ENCODE measurements at places on chromosomes 3 and 15.

DNA sequence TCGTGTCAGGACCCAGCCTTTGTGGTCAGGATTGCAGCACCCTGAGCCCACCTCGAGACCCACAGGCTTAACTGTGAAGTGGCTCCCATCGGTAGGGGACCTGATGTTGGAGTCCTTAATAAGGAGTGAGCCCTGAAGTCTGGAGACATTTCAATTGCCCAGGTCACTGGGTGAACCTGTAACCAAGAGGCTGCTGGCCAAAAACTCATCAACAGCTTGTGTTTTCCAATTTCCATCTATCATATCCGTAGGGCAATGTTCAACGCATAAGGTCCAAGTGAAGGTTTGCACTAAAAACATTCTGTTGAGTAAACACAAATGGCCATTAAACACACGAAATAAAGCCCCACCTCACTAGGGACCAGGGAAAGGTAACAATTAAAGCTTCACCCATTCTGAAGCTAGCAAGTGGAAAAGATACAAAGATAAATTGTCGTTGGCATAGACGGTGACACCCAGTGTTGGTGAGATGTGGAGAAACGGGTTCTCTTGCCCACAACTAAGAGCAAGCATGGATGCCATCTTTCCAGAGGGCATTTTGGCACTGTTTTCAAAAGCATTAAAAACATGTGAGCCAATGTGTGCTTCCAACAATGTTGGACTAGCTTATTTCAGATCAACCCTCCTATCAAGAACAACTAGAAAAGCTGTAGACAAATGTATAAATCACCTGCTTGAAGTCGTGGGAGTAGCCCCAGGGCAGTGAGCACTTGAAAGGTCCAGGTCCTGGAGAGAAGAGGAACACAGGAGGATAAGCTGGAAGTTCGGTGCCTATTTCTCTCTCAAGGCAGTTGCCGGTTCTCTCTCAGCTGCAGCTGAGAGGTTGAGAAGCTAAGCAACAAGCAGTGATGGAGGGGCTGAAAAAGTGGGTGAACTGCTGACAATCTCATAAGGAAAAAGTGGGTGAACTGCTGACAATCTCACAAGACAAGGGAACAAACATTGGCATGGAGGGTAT, 56.3 kb upstream of the PCSK6 start:
- no peak for DNase-seq

GRCh38 chr3:186180891-186181481, 72.1 kb upstream of the ETV5 start:
- no peak for DNase-seq

DNA sequence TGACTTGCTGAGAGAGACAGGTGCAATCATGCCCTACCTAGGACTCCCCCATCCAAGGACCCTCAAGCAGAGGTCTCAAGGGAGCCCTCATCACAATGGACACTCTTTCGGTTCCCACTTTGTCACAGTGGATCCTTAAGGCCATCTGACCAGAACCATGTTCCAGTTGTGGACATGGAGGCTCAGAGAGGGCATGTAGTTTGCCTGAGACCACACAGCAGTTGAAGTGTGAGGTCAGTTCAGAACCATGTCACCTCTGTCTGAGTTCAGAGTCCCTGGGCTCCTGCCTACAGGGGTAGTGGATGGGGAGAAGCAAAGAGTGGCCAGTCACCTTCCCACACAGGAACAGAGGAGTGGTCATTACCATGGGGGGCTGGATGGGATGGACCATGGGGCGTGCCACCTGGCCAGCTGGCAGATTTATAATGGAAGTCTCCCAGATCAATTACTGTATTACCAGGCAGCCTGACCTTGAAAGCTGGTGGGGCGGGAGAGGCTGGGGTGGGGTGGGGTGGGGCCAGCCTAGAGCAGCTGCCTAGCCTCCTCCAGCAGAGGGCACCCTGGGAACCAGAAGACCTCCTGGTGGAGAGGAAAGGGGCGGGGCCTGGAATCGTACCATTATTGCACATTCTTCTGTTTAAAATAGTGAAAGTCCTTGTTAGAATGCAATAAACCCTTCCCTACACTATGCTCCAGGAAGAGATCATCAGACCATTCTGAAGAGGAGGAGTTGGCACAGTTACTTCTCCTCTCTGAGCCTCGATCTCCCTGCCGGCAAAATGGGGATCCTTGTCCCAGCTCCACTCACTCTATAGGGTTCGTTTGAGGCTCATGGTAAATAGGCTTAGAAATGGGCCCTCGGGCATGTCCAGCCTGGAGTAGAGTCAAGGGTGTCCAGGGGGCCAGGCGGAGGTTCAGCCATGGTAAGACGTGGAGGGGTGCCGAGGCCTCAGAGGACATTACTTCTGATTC, 26.9 kb upstream of the LINGO1 start:
- DNase-seq, result no peak

DNA sequence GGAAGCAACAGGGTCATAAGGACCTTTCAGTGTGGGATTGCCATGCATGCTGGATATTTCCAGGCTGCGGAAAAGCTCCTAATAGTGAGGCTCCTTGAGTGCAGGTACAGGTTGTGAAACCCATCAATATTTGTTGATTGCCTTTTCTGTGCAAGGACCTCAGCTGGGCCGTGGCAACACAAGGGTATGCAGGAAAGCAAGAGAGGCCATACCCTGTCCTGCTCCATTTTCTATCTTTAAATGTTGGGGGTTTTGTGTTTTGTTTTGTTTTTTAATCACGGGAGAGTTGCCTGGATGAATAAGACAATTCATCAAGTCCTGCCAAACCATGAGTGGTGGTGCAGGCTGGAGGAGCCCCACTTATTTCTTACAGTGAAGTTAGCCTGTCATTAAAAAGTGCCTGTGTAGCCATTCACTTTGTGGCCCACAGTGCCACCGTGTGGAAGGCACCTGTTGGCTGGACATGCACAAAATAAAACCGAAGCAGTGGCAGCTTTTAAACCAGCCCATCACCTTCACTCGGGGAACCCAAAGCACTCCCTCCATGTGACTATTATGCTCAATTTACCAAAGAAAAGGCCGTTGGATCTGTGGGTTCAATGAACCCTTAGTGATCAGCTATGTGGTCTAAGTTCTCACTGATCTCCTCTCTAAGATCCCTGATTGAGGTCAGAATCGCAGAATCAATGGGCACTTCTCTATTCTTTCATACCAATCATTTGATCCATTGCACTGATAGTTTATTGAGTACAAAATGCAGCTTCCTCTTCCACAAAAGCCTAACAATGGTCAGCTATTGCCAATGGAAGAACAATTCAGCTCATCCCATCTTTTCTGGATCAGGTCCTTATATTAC, 42.2 kb downstream of the CLDN18 start:
- no peak for DNase-seq

DNA sequence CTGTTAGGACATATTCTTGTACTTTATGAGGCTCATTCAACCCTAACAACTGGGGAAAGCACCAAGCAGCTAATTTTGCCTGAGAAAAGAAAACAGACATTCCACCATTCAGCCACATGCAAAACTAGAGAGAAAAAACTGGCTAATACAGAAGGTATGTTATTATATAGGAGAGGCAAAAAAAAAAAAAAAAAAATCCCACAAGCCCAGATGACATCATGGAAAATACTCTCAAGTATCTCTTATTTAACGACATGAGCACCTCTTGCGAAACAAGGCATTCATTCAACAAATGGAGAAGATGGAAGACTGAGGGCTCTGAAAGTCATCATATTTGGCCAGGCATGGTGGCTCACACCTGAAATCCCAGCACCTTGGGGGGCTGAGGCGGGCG, 61.5 kb downstream of the PRICKLE2 start:
- DNase-seq, result no peak

- peak; percentile 30 for DNase-seq
These were observed at the start of gene PLD1 for GRCh38 chr3:171809861-171810628. TSS of gene PLD1 (minus strand) at chr3:171810483. CDS start at chr3:171738051, 72,432 bp downstream.

GRCh38 chr3:67518236-67518635, 136.2 kb downstream of the SUCLG2 start:
- no peak for DNase-seq

GRCh38 chr3:127717357-127718244, 44.8 kb downstream of the ABTB1 start:
- DNase-seq, result no peak

DNA sequence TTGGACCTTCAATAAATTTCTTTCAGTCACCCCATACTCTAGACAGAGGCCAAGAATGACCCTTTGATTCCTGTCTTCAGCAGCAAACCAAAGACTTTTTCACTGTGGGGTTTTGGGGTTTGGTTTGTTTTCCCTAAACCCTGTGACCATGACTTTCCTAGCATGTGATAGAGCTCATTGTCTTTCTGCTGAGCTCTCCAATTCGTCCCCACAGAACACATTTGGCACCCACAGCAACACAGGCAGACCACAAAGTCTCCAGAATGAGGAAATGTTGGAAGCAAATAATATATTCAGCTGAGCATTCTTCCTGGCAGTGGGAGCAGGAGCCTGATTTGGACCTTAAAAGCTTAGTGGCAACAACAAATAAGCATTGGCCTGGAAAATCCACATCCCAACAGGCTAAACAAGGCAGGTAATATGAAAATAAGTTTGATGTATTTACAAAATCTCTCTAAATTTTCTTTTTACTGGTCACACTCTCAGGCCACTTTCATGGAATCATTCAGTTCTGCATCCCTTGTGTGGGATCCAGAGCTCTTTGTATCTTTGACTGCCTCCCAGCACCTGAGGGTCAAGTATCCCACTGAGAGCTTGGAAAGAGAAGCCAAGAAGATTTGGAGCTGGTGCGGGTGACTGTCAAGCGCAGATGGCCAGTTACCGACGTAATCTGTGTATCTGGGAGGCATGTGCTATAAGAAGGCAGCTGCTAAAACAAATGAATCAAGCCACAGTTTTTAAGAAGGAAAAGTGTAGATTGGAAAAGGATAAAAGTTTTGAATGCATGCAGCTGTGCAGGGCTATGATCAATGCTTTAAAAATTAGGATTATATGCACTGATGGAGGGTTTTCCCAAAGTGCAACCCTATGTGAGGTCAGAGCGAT, 36.5 kb upstream of the CPB1 start:
- DNase-seq, result no peak

DNA sequence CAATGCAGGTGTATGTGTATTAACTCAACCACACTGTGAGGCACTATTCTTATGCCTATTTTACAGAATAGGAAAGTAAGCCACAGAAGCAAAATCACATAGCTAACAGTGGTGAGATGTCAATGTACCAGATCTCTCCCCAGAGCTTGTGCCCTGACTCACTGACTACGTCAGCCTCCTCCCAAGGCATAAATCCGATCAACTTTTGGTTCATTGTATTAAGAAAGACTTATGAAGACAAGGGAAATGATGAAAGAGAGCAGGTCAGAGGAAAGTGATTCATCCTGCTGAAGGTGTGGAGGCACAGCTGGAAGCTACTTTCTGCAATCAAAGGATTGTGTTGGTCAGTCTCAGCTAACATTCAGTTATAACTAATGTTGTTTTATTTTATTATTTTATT, 33.0 kb upstream of the SV2B start:
- DNase-seq, result no peak

GRCh38 chr15:101326462-101327146, 31.6 kb upstream of the SNRPA1 start:
- DNase-seq, result no peak

DNA sequence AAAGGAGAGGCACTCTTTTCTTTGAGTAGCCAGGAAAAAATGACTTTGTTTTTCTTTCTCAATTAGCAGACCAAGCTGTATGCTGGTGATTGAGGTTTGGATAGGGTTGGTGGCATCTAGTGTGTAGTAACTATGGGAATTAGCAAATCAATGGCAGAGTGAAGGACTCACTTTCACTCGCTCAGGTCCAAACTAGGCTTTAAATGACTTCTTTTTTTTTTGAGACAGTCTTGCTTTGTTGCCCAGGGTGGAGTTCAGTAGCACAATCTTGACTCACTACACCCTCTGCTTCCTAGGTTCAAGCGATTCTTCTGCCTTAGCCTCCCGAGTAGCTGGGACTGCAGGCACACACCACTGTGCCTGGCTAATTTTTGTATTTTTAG, 35.9 kb downstream of the PRKCI start:
- no peak for DNase-seq

- peak; percentile 3 for DNase-seq
These were observed 172.6 kb downstream of the FMN1 start for GRCh38 chr15:33021806-33022389.

DNA sequence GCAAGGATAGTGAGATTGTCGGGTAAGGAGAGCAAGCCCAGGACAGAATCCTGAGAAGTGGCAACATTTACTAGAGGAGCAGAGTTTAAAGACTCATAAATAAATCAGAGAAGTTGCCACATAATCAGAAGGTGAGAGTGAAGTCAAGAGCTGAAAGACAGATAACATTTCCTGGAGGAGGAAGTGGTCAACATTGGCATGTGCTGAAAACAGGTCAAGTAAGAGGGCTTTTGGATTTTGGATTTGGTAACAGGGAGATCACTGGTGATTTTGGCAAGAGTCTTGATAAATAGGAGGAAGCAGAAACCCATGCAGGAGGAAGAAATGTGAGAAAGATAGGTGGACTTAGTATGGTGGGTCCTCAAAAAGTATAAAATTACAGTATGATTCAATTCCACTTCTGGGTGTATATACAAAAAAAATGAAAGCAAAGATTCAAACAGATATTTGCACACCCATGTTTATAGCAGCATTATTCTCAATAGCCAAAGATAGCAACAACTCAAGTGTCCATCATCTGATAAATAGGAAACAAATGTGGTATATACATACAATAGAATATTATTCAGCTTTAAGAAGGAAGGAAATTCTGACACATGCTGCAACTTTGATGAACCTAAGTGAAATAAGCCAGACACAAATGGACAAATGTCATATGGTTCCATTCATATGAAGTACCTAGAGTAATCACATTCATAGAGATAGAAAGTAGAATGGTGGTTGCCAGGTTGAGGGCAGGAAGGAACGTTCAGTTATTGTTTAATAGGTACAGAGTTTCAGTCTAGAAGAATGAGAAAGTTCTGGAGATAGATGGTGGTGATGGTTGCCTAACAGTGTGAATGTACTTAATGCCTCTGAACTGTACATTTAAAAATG, 27.3 kb upstream of the MBNL1 start:
- DNase-seq, result peak; percentile 46

- no peak for DNase-seq
These were observed 31.1 kb upstream of the CCDC174 start for GRCh38 chr3:14620512-14620911.

DNA sequence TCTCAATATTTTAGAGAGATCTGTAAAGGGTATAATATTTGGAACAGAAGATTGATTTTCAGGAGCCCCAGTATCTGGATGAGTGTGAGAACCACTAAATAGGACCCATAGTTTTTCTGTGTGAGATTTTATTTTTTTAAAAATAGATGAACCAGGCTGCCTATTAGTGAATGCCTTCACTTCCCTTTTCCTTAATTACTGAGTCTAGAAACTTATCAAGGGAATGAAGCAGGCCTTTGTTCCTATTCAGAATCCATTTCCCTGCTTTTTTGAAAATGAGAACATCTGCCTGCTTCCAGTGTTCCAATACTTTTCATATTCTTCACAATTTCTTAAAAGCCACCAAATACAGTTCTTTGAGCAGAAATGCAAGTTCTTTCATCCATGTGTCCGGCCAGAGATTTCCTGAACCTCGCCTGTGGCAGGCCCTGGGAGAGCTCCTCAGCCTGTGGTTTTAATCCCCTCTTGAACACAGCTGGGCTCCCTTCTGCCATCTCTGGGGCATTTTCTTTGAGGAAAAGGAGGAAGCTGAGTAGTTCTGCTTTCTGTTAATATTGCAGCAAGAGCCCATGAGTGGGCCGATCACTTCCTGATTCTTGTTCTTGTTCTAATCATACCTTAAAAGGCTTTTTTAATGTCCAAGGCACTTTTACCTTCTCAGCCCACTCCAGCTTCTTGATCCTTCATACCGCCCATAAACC, 4.7 kb downstream of the EHD4 start:
- peak; percentile 24 for DNase-seq

All from CD4-positive, alpha-beta T cell treated with Interleukin-17A for 1 hour (primary cell).